Kasumi-1 (cell line): ENCODE measurements at places on chromosomes 7 and 10.

DNA sequence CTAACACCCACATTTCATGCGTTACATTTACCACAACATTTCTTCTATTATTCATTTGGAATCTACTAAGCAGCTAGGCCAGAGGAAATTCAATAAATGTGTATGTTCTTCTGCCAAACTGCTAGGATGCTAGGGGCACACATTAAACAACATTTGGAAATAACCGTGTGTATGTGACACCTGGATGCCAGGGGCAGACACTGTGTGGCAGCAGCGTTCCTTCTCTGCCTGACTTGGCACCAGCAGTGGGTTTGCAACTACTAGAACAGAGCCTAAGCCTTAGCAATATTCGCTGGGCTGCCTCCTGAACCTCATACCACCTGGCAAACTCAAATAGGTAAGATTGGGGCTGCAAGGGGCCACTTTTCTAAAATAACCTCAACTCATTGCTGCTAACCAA is 182.1 kb downstream of the CHCHD3 start:
- DNase-seq, result no peak

- no peak for DNase-seq
Observed at GRCh38 chr7:128777156-128778123, 1.8 kb upstream of the OPN1SW start.

- no peak for DNase-seq
Observed at GRCh38 chr10:98628206-98628605, 181.5 kb upstream of the HPS1 start.

DNA sequence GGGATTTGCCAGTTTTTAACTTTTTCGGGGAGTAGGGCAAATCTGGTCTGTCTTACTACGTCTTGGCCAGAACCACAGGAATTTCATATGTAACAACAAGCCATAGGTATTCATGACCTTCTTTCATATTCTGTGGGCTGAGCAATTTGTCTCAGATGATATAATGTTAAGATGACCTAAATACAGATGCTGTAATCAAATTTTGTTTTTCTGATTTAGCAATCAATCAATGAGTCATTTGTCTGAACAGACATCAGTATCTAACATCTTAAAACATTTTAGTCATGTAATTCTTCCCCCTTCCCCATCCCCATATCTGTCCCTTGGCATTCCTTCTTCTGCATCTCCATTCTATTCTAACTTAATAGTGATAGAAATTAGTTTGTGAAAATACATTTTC is 24.8 kb upstream of the NME8 start:
- DNase-seq, result no peak

DNA sequence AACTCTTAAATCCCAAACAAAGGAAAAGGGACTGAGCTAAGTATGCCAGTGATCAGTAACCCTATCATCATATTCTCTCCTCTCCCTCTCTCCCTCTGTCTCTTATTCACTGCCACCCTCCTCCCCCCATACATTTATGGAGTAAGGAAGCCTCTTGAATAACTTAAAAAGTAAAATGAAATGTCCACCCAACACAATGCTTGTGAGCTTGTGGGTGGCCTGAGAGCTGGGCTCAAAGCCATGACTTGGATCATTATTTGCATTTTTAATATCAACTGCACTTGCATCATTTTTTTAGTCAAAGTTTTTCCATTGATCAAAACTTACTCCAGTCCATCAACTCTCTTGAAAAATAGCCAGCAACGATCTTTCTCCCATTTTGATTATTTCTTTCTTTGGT is 46.8 kb downstream of the FAM107B start:
- DNase-seq, result no peak

DNA sequence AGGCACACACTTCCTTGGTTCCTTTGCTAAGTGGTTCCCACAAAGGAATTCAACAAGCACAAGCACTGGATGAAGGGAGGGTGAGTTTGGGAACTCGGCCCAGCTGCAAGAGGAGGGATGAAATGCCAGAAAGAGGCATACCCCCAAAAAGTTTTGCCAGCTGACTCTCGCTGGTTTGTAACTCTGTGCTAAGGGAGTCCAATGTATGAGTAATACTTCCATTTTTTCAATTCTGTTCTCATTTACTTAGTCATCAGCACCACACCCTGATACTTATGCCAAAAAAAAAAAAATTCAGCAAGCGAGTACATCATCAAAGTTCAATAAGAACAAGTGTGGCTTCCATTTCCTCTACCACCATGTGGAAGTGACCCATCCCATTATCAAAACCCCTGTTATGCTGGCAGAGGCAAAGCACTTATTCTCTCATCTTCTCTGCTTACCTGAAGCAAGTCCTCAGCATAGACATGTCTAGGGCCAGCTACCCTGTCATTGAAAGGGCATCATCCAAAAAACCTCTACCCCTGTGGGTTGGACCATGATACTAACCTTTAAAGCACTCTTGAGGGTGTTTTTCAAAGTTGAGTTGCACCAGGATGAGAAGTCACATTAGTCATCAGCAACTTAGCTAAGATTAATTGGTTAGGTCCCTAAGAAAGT is 6.9 kb upstream of the HYCC1 start:
- DNase-seq, result no peak

- DNase-seq, result no peak
Observed at GRCh38 chr7:50287129-50287528, 17.4 kb upstream of the IKZF1 start.

DNA sequence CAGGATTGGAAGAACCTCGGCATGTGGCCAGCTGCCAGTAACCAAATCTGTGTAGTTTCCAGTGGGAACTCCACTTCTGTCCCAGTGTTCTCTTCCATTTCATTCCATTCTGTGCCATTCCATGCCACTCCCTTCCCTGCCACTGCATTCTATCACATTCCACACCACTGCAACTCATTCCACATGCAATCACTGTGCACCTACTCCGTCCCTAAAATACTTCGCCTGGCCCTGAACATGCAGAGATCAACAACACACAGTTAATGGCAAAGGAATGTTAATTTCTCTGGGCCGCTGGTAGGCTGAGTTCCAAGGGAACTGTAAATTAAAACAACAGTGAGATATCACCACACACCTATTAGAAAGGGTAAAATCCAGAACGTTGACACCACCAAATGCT is 64.8 kb downstream of the AKR1B1 start:
- DNase-seq, result no peak

- peak; percentile 89 for DNase-seq
Observed at GRCh38 chr10:88879534-88880281, at the start of gene STAMBPL1. Gene STAMBPL1, plus strand, starts transcription at chr10:88880245. Its CDS starts 21,464 bp downstream, at chr10:88901709.

DNA sequence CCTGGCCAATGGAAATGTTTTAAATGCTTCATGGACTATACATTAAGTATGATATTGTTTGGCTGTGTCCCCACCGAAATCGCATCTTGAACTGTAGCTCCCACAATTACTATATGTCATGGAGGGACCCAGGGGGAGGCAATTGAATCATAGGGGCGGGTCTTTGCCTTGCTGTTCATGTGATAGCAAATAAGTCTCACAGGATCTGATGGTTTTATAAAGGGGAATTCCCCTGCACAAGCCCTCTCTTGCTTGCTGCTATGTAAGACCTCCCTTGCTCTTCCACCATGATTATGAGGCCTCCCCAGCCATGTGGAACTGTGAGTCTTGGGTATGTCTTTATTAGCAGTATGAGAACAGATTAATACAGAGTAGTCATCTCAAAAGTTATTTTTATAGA is 32.4 kb upstream of the GRB10 start:
- DNase-seq, result no peak

DNA sequence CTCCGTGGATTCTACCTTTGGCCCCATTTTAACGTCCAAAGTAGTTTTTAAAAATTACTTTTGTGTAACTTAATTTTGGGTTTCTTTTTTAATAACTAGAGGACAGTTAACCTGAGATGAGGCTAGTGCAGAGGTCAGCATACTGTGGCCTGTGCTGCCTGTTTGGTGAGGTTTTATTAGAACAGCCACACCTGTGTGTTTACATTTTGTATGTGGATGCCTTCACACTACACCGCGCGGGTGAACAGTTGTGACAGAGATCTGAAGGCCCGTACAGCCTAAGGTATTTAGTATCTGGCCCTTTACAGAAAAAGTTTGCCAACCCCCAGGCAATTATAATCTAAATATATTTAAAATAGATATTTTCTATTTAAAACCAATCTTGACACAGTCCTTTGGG is 46.9 kb downstream of the STK17A start:
- no peak for DNase-seq

DNA sequence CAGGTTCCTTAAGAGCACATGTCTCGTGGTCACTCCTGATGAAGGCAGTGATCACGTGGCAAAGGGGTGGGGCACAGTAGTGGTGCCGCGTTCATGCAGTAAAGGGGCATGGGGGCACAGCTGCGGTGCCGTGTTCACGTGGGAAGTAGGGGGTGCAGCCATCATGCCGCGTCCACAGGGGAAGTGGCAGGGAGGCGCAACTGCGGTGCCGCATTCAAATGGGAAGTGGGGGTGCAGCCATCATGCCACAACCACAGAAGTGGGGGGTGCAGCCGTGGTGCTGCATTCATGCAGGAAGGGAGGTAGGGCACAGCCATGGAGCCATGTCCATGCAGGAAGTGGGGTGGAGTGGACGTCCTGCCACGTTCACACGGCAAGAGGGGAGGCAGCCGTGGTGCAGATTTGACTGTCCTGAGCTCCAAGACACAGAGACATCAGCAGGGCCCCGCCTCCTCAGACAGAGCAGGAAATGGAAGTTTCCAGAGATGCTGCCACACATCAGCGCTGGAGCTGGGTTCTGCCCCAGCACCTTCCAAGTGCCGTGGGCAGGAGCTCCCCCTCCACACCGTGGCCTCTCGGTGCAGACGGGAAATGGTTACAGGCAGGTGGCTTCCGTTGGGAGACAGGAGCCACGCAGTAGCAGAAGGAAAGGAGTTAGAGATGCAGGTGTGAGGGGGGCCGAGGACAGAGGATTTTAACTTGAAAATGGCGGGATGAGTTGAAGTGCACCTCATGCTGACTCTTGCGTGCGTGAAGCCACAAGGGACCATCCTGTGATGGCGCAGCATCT is 95.0 kb upstream of the DDC start:
- DNase-seq, result no peak

DNA sequence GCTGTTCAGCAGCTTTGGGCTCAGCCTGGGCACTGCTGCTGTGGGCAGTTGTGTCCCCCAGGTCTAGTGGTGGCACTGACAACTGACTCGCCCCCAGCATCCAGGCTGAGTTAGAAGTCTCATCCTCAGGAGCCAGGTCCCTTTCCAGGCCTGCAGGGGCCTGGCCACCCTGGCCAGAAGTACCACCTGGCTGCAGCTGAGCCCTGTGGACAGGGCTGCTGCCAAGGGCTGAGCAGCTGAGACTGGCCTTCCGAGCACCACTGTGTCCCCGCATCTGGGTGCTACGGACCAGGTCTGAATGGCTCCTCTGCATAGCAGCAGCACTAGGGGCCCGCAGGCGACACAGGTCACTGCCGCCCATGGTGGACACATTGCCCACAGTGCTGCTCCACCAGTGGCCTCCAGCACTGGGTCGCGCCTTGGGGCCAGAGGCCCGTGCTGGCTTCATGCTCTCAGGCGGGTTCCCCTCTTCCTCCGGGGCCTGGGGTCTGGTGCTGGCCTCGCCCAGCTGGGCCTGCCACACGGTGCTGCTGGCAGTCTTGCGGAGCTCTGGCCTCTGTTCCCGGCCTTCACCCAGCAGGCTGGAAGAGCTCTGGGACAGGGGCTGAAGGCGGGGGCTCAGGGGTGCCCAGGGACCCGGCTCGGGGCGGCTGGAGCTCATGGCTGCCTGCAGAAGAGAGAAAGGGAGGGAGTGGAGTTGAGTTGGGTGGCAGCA is 6.2 kb downstream of the GPRIN2 start:
- DNase-seq, result no peak

GRCh38 chr7:110595694-110596093 is 495.2 kb upstream of the LRRN3 start:
- no peak for DNase-seq

DNA sequence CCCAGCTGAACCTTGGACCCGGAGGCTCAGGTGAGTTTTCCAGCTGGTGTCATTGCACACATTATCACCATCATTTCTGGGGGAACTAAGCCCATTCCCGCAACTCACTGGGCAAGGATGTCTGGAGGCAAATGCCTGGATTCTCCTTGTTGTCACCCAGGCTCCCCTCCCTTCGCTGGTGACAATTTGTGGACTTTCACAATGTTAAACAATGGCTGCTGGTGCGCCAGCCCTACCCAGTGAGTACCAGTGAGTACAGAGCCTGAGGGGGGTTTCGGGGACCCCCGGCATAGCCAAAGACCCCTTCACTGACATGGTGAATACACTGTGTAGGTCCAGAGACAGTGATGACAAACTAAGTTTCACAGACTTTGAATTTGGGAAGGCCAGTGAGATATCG is 189.2 kb downstream of the ADARB2 start:
- no peak for DNase-seq

GRCh38 chr10:119305860-119306513 is 98.6 kb downstream of the GRK5 start:
- DNase-seq, result peak; percentile 99

DNA sequence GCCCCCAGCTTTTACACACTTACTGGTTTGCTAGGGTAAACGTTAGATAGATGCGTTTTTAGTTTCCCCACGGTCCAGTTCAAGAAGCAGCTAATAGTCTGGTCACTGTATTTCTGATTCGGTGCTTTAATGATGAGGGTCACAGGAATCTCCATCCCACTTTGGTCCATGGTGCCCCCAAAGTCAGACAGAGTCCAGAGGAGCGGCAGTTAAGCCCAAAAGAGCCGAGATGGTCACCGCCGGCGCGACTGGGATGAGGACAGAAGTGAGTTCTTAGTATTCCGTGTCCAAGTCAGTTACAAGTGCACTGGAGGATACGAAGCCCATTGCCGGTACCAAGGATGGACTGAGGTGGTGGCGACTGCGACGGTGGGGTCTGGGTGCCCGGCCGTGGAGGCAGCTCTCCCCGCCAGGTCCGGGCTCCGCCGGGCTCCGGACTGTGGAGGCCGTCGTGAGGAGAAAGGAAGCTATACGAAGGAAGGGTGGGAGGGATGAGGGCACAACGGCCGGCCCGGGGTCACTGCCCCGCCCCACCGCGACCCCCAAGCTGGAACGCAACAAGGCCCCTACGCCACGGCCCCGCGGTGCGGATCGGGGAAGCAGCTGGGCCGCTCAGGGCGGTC is 663 bp downstream of the HERPUD2 start:
- DNase-seq, result no peak

GRCh38 chr7:87370660-87371180 is 25.3 kb downstream of the CROT start:
- no peak for DNase-seq

- DNase-seq, result no peak
Observed at GRCh38 chr7:115881476-115881875, 149.1 kb downstream of the TFEC start.

DNA sequence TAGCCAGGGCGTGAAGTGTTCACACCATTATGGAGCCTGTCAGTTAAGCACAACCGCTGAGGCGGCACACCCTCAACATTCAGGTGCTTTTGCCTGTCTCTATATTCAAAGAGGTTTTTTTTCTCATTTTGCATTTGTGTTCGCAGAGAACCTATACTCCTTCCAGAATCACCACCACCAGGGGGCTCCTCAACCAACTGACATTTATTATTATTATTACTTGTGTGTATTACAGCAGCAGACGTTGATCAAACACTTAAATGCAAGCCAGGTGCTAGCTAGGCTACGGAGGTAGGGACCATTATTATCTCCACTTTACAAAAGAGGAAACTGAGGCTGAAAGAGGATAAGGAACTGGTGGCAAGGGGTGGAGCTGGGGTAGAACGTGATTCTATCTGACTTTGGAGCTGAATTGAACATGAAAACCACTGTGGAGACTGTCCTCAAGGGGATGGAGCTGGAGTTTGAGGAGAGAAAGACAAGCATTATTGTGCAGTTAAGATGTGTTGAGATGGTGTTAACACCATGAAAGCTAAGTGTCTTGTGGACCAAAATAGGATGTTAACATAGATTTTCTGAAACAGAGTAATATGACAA is 133.8 kb upstream of the PLXNA4 start:
- DNase-seq, result peak; percentile 23

GRCh38 chr10:128686630-128687278 is 560.5 kb upstream of the MKI67 start:
- no peak for DNase-seq

- DNase-seq, result no peak
Observed at GRCh38 chr7:47570649-47571050, 11.3 kb downstream of the TNS3 start.
